Epithelial cell of alveolus of lung (primary cell): ENCODE measurements at places on chromosomes 6 and 20. TPM values are rescaled to one million over a fixed set of nuclear protein-coding genes. Genes with fewer than 3 reads are reported as not detected.

PPDPF gene
- 107 and 208 TPM in 2 replicates for total RNA-seq

PNPLA1 gene
- not detected in 2 replicates for total RNA-seq

BTN1A1 gene
- not detected in 2 replicates for total RNA-seq

PRDM1 gene
- 1.8 and 4.3 TPM in 2 replicates for total RNA-seq

BPIFB2 gene
- not detected in 2 replicates for total RNA-seq

TFAP2A gene
- total RNA-seq = under 0.01 TPM in 1 of 2 replicates, not detected in the other

NOX3 gene
- total RNA-seq = not detected in 2 replicates

SLC35D3 gene
- total RNA-seq = 0.08 TPM in 1 of 2 replicates, not detected in the other
